Cerebellar nuclear complex (tissue), 1 donor: ENCODE measurements at places on chromosomes 2 and 18.
A peak's percentile ranks its signal among the peaks of the same experiment; 100 is the strongest.

DNA sequence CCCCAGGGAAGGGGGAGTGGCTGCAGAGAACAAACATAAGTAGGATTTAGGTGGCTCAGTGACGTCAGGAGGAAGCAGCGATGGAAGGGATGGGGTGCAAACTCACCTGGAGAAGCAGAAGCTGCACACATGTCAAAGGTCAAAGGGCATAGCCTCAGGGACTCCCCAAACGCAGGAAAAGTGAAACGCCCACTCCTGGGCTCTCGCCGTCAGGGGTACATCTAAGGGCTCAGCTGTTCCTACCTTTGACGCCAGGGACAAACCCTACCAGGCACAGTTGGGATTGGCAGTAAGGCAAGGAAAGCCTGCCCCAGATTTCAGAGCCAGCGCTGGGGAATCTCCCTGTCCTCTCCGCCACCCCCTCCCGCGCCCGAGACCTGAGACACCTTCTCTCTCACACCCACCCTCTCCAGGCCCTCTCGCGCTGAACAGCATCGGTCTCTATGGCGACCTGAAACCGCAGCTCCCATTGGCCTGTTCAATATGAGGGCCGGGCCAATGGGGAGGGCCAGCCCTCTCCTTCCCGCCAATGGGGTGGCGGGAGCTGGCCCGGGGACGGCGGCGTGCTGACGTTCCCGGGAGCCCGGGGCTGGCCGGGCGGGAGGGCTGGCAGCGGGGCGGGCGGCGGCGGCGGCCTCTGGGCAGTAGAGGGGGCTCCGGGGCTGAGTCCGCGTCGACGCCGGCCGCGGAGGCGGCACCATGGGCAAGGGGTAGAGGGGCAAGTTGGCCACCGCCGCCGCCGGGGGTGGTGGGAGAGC lies at the start of the genes CCDC148 and PKP4:
TSS of gene CCDC148 (minus strand) at position 445 of the 758 bp plus-strand sequence. CDS start at position 131, 314 bp downstream.
TSS of gene PKP4 (plus strand) at position 644 of the 758 bp plus-strand sequence. CDS start 76,233 bp downstream, outside the sequence.
- peak; percentile 88 for DNase-seq

- DNase-seq: peak; percentile 27
Observed at GRCh38 chr18:45090526-45091140, 409.9 kb downstream of the SETBP1 start.

- DNase-seq: no peak
Observed at GRCh38 chr2:230335864-230336506, 9.0 kb downstream of the SP140L start.

DNA sequence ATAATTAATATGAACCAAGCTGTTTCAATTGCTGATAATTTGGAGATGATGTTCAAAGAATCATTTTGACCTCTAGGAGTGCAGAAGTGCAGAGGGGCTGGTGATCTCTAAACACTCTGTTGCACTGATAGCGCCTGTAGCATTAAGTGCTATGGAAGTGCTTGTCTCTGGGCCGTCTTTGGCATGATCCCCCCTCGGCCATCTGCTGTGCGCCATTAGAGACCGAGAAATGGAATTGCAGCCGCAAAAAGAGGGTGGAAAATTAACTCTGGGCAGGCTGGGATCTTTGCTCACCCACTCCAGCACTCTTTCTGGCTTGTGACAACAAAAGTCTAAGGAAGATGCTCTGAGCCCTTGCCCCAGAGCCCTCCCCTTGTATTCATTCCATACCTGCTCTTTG lies 23.4 kb downstream of the AKAIN1 start:
- peak; percentile 52 for DNase-seq

GRCh38 chr2:125169764-125170146 lies 1144.7 kb downstream of the CNTNAP5 start:
- DNase-seq: no peak

DNA sequence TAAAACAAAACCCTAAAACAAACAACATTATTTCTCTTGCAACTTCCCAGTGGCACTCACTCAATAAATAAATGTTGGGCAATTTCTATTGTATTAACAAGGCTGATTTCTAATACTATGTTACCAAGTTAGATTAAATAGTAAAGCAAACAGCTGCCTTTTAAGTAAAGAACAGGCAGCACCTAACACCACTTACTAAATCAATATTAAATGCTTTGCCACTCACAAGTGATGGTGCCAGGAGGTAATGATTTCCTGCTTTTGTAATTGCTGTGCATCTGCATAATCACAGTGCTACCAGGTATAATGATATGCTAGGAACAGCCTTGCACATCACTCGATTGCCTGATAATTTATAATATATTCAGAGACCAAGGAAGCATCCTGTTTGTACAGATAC lies 276.5 kb downstream of the NBAS start:
- DNase-seq: no peak

DNA sequence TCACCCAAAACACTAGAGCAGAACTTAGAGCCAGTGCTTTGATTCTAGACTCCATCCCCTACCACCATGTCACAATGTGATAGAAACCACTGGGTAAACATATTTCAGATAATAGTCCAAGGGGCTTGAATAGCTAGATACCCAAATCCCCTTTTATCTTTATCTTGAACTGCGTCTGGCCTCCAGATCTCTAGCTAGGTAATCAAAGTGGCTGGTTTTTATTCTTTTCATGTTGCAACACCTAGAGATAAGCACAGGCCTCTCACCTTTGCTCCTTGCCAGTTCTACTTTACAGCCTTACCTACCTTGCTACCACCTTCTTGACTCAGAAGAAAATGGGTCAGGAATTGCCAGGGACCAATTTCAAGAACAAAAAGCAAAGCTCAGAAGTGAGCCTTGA lies 171.2 kb downstream of the C1D start:
- DNase-seq: no peak

- no peak for DNase-seq
Observed at GRCh38 chr2:62568983-62569837, 63.2 kb upstream of the TMEM17 start.

GRCh38 chr2:38438883-38439612 lies 62.0 kb upstream of the ATL2 start:
- DNase-seq: no peak

DNA sequence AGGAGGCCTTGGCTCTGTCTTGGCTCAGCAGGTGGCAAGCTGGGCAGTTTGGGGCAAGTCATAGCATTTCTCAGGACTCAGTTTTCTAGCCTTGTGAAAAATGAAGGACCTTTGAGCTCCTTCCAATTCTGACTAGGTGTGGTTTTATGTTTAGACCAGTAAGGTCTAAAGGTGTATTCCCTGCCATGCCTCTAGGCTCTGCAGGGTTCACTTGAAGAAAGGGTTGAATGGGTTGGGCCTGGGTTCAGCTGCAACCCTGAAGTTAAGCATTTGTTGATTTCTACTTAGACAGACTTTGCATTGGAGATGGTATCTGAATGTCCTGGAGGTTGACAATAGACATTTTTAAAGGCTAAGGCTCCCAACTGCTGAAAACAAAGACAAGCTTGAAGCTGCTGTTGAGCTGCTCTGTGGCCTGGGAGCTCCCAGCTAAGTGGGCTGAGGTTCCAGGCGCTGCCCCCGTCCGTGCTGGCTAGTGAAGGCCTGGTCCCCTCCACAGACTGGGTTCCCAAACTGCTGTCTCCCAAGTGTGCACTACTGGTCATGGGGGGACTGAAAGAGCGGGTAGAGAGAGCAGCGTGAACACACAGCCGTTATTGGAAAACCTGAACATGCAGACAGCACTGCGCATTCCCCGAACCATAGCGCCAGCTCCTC lies 100.7 kb upstream of the SMAD7 start:
- DNase-seq: no peak

DNA sequence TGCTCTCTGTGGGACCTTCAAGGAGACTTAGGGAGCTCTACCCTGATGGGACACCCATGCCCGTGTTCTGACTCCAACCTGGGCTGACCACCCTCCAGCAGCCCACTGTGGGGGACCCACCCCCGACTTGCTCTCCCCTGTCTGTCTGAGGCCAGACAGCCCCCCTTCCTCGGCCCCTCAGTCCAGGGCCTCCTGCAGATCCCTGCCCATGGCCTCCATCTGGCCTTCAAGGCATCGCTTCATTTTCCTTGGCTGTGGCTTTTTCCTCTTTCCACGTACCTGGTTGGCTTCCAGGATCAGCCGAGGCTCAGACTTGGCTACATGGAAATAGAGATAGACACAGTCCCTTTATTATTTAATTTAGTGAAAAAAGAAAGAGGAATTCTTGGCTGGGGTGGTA lies 290.0 kb downstream of the CYP26B1 start:
- peak; percentile 46 for DNase-seq

DNA sequence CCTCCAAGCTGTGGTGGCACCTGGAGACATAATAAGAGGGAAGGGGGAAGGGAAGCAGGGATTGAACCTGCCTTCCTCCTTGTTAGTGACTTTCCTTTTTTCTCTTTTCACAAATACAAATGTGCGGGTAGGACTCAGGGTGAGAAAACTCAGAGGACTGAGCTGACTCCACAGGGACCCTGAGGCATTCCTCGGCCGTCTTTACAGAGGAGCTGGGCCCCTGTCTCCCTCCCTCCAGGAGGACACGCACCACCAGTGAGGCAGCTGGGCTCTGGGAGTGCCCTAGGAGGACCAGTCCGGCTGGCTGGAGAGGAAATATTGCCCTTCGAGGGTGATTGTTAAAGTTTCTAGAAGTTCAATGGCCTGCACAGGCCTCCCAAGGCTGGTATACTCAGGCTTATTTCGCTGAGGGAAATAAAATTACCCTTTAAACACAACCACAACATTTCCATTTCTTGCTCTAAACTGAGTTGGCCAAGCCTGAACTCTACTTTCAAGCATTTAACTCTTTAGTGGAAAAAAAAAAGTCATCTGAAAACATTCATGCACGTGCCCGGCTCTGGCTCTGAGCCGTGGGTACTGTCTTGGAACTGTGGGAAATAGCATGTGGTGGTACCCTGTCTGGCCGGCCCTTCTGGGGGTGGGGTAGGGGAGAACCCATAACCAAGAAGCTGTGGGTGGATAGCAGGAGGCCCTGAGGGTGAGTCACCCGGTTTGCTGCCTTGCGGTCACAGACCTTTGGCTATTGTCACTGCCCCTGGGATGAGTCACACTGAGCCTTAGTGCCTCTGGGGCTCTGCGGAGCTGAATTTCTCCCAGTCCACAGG lies 116.0 kb downstream of the COPS8 start:
- DNase-seq: no peak

GRCh38 chr2:142873831-142874287 lies 3.6 kb upstream of the KYNU start:
- DNase-seq: no peak

GRCh38 chr2:235287375-235287733 lies 206.5 kb upstream of the AGAP1 start:
- no peak for DNase-seq

DNA sequence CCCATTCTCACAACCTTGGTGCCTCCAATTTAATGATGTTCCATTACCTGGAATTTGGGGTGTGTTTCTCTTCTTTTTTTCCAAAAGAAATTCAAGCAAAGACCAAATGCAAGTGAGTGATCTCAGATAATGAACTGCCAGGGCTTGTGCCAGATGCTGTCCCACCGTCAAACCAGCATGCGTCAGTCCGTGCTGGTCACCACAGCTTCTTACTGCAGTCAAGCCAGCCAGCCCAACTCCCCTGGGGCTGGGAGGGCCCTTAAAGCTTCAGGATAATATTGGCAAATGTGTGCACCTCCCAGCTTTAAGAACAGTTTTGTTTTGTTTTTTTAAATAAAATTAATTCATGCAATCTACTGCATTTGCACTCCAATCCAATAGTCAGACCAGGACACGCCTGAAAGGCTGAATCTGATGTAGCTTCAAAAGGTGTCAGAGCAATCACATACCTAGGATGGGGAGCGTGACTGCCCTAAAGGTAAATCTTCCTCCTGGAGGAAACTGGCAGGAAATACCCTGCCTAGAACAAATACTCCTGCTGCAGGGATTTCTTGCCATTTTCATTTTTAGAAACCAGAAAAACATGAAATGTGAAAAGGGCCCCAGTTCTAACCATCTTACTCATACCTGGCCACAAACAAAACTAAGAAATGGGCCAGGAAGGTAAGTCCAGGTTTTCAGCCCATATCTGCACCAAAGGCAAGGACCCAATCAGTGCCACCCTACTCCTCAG lies 26.8 kb upstream of the SP3 start:
- no peak for DNase-seq

DNA sequence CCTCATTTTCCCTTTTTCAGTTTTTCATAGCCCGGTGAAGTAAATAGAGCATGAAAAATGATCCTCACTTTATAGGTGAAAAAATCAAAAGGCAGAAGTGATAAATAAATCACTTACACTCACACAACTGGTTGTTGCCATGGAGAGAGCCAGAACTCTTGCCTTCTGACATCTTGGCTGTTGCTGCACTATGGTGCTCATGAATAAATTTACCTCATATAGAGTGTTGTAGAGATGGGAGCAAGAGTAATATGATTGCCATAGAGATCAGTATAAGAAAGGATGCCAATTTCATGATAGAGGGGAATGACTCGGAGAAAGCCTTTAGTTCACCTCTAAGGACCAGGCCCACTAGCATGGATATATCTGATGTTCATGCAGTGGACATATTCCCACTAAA lies 82.5 kb upstream of the TMEM178A start:
- no peak for DNase-seq

GRCh38 chr2:57407772-57408201 lies 638.8 kb upstream of the VRK2 start:
- no peak for DNase-seq

- no peak for DNase-seq
Observed at GRCh38 chr2:43752302-43752701, 21.5 kb upstream of the DYNC2LI1 start.

DNA sequence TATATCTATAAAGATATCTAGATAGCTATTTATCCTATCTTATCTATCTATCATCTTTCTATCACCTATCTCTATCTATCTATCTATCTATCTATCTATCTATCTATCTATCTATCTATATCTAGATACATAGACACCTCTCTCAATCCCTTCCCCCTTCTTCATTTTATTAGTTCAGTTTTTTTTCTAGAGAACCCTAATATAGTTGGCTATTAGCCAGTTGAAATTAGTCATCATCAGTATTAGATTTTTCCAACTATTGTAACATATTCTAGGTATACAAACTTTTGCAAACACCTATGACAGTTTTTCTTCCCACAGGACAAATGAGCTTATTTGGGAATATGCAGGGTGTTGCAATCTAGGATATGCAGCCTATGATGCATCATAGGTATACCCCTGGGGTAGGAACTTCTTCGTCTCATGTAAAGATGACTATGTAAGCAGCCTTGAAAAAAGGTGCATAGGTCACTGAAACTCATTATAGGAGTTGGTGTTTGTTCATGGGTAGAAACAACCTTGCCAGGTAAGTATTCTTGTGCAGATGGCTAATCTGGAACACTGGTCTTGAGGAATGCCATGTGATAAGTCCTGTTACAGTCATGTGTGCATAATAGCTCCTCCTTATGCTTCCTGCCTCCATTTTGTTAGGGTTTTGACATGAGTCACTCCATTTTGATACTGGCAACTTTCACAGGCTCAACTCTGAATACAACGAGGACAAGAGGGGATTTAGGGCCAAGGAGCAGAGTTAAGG lies 160.7 kb upstream of the ZSWIM2 start:
- DNase-seq: no peak
